ENCODE measurements at places on chromosomes 2 and 18.

DNA sequence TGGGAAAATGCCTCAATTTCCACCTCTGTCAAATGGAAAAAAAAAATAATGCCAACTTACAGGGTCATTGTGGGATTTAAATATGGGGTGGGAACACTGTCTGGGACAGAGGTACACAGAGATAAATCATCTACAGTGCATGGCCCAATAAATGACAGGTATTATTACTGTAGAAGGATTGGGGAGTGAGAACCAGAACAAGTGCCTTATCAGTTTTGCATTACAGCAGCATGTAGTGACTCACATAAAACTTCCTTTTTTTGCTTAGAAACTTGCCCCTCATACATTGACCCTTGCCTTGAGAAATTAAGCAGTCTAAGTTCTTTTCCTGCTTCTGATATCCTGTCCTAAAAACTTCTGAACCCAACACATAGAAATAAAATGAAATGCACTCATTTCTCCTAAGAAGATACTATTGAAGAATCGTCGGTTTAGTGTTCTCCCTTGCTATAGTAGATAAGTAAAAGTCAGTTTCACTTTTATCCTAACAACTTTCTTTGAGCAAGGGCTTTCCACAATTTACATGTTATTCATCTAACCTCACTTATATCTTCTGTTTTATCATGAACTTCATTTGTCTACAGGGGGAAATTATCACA lies 121.0 kb upstream of the HAAO start:
- DNase-seq, result no peak

DNA sequence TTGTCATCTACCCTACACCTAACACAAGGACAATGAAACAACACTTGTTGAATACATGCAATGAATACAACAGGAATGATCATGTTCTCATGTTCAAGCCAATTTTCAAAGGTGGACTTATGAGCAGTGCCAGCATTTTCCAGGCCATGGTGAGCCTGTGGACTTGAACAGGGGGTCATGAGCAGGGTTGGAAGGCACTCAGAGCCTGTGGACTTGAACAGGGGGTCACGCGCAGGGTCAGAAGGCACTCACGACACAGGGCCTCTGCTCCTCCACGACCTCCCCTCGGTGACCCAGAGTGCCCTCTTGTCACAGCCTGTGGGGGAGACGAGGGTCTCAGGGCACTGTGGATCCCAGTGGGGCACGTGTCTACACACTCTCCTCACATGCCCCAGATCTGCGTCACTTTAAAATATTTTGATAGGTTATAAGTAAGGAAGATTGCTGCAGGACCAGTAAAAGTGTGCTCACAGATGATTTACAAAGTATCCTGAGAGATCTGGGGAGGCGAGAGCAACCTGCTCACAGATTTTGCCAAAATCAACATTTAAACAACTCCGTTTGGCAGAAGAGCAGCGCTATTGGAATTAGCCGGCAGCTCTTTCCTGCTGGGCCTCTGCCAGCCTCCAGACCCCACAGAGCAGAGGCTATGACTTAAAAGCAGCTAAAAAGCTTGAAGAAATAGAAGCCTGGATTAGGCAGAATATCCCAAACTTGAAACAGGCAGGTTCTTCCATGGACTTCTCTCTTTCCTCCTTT lies 121.9 kb downstream of the TMEM18 start:
- DNase-seq, result no peak

- peak; percentile 44 for DNase-seq
Measured at GRCh38 chr2:221896505-221897151, 324.5 kb upstream of the EPHA4 start.

- no peak for DNase-seq
Measured at GRCh38 chr18:23585007-23585871, 1.1 kb downstream of the NPC1 start.

GRCh38 chr2:39234754-39235153 lies 9.0 kb downstream of the CDKL4 start:
- DNase-seq, result no peak

DNA sequence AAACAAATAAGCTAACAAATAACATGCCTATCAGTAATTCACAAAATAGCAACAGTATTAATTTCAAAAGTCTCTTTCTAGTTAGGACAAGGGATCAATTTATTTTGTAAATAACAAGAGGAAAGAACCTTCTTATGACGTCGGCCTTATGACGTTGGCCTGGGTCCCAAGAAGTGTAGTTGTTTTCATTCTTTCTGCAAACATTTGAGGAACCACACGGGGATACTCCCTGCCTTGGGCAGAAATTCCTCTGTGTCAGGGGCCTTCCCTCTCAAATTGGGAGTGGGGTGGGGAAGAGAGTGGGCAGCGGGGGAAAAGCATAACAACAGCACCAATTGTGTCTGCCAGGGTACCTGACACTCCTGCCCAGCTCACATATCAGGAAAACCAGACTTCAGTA lies 1.3 kb downstream of the CCDC68 start:
- DNase-seq, result no peak

- no peak for DNase-seq
Measured at GRCh38 chr2:200851398-200852248, 12.8 kb downstream of the CLK1 start.

DNA sequence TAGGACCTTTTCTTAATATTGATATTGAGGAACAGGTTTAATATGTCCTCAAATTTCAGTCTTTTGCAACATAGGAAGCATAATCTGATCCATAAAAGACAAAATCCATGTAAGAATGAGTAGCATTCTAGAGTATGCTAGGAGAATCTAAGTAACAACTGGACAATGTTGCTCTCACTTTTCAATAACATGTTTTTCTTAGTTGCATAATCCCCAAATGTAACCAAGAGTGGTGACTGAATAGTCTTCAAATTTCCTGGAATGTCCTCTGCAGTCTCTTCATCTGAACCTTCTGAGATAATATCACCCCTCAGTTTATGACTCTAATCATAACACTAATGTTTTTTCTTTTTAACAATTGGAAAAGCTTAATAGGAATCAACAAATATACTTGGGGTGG lies 110.0 kb upstream of the ZEB2 start:
- no peak for DNase-seq

- no peak for DNase-seq
Measured at GRCh38 chr2:112839407-112840067, 3.0 kb upstream of the IL1B start.

DNA sequence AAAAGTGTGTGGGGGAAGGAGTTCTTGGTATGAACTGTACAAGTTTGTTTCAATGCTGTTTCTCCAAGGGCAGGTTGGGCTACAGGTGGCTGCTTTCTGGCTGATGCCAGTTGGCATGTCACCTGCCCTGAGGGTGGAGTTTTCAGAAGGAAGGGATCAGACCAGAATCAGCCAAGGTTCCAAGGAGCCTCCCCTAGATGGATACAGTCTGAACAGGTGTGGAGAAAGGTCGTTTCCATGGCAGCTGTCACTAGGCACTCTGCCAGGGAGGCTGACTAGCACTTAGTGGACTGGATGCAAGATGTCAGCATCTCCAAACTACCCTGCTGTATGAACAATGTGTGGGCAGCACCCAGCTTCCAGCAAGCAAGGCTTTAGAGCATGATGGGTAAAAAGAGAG lies 444.4 kb upstream of the HNRNPA3 start:
- no peak for DNase-seq

- no peak for DNase-seq
Measured at GRCh38 chr2:105775809-105776559, 31.3 kb downstream of the NCK2 start.

GRCh38 chr18:44945888-44946401 lies 265.3 kb downstream of the SETBP1 start:
- no peak for DNase-seq

DNA sequence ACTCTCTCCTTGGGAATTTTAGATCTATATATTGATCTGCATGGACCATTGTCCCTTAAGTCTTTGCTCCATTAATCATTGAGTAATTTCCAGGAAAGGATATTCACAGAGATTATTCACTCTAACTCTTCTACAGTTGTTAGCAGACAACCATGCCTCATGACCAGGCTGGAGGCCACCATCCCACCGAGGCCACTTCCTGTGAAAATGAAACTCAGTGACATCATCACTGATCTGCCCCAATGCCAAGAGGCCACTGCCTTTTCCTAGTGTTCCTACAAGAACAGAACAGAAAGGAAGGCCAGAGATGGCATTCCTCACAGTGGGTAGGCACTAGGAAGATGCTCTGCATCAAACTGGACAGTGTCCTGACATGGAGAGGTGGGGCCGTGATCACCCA lies 161.3 kb downstream of the DTNA start:
- peak; percentile 22 for DNase-seq

DNA sequence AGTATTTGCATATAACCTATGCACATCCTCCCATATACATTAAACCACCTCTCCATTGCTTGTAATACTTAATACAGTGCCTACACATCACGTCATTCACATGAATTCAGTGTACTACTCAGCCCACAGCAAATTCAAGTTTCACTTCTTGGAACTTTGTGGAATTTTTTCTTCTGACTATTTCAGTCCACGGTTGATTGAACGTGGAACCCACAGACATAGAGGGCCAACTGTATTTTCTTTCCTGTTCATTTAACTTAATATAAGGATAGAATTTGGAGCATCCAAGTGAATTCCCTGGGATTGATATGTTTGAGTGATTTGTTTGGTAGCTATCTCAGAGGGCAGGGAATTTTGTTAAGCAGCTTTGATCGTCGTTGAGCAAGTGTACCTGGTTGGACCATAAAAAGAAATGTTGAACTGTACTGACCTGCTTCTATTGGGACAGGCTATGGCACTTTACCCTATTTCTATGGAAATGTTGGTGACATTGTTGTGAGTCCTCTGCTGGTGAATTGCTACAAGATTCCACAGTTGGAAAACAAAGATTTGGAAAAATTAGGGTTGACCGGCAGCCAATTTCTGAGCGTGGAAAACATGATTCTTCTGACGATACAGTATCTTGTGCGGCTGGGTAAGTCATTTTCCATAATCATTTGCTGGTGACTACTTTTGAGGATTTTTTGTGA lies 156.6 kb downstream of the ESCO1 start:
- peak; percentile 14 for DNase-seq

- no peak for DNase-seq
Measured at GRCh38 chr2:228239207-228239906, 57.9 kb upstream of the SPHKAP start.

GRCh38 chr2:7355781-7356180 lies 438.6 kb downstream of the RNF144A start:
- no peak for DNase-seq

GRCh38 chr2:45083175-45083574 lies 73.9 kb upstream of the SIX2 start:
- no peak for DNase-seq

- DNase-seq, result no peak
Measured at GRCh38 chr18:55314031-55314430, 274.0 kb downstream of the TCF4 start.

DNA sequence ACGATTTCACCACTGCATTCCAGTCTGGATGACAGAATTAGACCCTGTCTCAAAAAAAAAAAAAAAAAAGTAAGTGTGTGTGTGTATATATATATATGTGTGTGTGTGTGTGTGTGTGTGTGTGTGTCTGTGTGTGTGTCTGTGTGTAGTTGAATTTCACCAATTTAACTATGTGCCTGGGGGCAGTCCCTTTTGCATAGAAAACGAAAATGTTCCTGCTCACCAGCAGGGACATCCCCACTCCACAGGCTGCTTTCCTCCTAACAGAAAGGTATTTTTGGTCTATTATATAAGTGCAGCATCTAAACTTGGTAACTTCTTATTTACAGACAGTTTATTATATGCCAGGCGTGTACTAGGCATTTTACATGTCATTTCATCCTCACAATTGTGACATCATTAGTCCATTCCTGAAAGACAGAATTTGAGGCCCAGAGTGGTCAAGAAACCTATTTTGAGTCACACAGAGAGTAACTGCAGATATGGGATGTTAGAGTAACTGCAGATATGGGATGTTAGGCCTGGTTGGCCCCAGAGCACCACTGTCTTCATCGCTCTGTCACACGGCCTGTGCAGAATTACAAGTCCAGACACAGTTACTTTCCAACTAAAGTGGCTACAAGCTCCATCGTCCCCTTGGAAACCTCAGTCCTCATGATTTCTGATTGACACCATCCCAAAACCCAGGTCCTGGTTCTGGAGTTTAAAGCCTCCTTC lies 9.3 kb upstream of the TTL start:
- no peak for DNase-seq

DNA sequence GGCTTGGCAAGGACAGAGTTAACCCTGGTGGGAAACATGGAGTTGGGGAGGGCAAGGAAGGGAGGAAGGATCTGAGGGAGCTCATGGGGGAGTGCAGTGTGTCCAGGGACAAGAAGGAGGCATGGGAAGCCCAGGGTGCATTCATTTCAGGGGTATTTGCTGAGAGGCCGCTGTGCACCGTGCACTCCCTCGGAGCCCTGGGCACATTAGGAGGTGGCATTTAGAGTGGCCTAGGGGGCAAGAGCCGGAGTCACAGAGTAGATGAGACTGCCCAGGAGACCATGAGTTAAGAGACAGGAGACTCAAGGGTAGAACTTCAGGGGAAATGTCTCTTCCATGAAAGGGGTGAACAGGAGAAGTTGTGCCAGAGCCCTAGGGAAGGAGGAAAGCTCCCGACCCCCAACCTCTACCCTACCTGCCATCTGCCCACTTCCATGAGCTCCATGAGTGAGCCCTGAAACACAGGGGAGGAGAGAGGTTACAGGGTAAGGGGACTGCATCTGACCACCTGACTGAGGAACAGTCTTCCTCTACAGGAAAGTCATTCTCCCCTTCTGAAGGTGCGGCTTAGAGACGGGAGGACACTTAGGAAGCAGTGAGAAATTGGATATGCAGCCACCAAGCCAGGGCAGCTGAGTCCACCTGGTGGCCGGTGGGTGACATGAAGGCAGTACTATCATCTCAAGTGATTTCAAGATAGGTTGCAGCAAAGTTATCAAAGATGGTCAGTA lies 58.5 kb upstream of the COPS8 start:
- peak; percentile 71 for DNase-seq

GRCh38 chr2:215797676-215798075 lies 215.7 kb downstream of the MREG start:
- DNase-seq, result no peak

DNA sequence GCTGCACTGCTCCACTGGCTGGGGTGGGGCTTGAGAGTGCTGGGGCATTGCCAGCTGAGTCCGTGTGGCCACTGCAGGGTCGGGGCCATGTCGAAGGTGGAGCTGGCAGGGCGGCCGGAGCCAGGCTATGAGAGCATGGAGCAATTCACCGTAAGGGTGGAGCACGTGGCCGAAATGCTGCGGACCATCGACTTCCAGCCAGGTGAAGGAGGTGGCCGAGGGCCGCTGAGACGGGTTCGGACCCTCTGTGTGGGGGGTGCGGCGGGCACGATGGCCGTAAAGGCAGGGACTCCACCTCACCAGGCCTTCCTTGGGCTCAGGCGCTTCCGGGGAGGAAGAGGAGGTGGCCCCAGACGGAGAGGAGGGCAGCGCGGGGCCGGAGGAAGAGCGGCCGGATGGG lies 2.1 kb downstream of the UCN start:
- DNase-seq, result no peak
